PC-3 (cell line): ENCODE measurements at places on chromosomes 3 and 15. TPM values are rescaled to one million over a fixed set of nuclear protein-coding genes. Genes with fewer than 3 reads are reported as not detected.
A peak's percentile ranks its signal among the peaks of the same experiment; 100 is the strongest.

Gene DNAJA4
- total RNA-seq = 1.3 and 5.4 TPM in 2 replicates

Gene VGLL3
- total RNA-seq = 1.3 and 1.8 TPM in 2 replicates

Gene GOLGA8J
- total RNA-seq = not detected in 2 replicates

Gene PCLAF
- total RNA-seq = 34.7 and 52.4 TPM in 2 replicates

Gene MFN1
- total RNA-seq = 41.2 and 42.8 TPM in 2 replicates

Gene FANCD2OS
- total RNA-seq = not detected in 2 replicates

Gene FAN1
- 16.2 and 16.4 TPM in 2 replicates for total RNA-seq

Gene LYZL4
- total RNA-seq = not detected in 2 replicates

Gene RAB8B
- total RNA-seq = 6.2 and 8.5 TPM in 2 replicates

- no peak overlapping the region for H3K4me3 ChIP-seq
- H3K27ac ChIP-seq = no peak overlapping the region
- peaks cover 56% of the 10 kb centered on the region for H3K27me3 ChIP-seq
- H3K4me1 ChIP-seq = no peaks in the 10 kb centered on the region
Measured at GRCh38 chr3:102682741-102683140, 247.9 kb downstream of the ZPLD1 start.

DNA sequence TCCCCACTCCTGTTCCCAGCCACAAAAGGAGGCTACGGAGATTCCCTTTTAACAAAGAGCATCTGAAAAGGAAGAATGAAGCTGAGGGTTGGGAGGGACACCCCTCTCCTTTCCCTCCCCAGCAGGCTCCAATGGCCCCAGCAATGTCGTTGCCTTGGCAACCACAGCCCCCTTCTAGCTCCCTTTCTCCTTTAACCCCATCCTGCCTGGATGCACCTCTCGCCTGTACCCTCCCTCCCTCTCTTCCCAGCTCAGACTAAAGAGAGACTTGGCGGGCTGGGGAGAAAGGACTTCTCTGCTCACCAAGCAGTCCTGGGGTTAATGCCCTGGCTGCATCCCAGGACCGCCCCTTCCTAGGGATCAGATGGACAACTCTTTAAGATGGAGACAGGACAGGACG, 7.1 kb upstream of the RPL29 start:
- H3K36me3 ChIP-seq = no peaks in the 10 kb centered on the region
- no peaks in the 10 kb centered on the region for H3K27me3 ChIP-seq
- peaks cover 5% of the 10 kb centered on the region for H3K4me1 ChIP-seq
- DNase-seq = no peak

GRCh38 chr3:45259133-45259532, 33.0 kb upstream of the TMEM158 start:
- no peaks in the 10 kb centered on the region; the same call in 1 of the 2 replicates for H3K27me3 ChIP-seq
- no peak for DNase-seq
- no peaks in the 10 kb centered on the region for H3K4me1 ChIP-seq
- no peaks in the 10 kb centered on the region for H3K36me3 ChIP-seq

DNA sequence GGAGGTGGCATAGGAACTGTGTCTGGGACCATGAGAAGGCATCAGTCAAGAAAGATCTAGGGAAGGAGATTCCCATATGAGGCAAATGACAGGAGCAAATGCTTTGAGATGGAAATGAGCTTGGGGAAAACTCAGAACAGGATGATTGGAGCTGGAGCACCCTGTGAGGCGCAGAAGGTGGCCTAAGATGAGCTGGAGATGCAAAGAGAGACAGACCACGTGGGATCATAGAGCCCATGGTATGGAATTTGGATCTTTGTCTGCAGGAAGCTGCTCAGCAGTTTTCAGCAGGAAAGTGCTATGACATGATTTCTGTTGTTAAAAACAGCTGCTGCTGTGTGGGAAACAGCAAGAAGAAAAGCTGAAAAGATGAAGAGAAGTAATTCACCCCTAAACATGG, 310.6 kb downstream of the MAGI1 start:
- no peak overlapping the region for H3K27ac ChIP-seq
- no peaks in the 10 kb centered on the region for H3K4me1 ChIP-seq
- no peak for DNase-seq
- no peaks in the 10 kb centered on the region for H3K27me3 ChIP-seq
- no peaks in the 10 kb centered on the region for H3K36me3 ChIP-seq

DNA sequence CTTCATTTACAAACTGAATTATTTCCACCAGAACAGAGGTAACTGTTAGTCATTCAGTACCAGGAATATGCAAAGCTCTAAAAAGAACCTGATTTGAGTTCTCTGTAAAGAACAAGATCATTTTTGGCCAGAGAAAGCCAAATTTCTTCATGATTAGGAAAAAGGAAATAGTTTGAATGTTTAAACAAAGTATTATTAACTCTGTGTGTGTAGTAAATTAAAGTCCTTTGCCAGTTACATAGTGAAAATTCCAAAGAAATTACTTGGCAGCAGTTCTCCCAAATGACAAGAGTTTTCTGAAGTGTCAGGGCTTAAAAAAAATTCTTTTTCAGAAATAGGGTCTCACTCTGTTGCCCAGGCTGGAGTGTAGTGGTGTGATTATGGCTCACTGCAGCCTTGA, 24.5 kb downstream of the QTRT2 start:
- H3K27me3 ChIP-seq = no peaks in the 10 kb centered on the region
- H3K27ac ChIP-seq = no peak overlapping the region
- peaks cover 78% of the 10 kb centered on the region for H3K36me3 ChIP-seq
- no peaks in the 10 kb centered on the region for H3K4me1 ChIP-seq
- no peak for DNase-seq

- H3K27ac ChIP-seq = no peak overlapping the region
- DNase-seq = no peak
- H3K4me3 ChIP-seq = no peak overlapping the region
- peaks cover 18% of the 10 kb centered on the region; the same call in 1 of the 2 replicates for H3K27me3 ChIP-seq
Measured at GRCh38 chr15:60626051-60626450, 147.1 kb upstream of the ICE2 start.

GRCh38 chr3:10651506-10651905, 146.1 kb upstream of the ATP2B2 start:
- no peak overlapping the region for H3K4me3 ChIP-seq
- no peak overlapping the region for H3K27ac ChIP-seq
- H3K36me3 ChIP-seq = no peaks in the 10 kb centered on the region
- DNase-seq = no peak
- no peaks in the 10 kb centered on the region for H3K4me1 ChIP-seq

- H3K4me3 ChIP-seq = no peak overlapping the region
- no peaks in the 10 kb centered on the region for H3K27me3 ChIP-seq
- no peaks in the 10 kb centered on the region for H3K36me3 ChIP-seq
- H3K27ac ChIP-seq = no peak overlapping the region
Measured at GRCh38 chr3:14279626-14280061, 101.0 kb downstream of the LSM3 start.

DNA sequence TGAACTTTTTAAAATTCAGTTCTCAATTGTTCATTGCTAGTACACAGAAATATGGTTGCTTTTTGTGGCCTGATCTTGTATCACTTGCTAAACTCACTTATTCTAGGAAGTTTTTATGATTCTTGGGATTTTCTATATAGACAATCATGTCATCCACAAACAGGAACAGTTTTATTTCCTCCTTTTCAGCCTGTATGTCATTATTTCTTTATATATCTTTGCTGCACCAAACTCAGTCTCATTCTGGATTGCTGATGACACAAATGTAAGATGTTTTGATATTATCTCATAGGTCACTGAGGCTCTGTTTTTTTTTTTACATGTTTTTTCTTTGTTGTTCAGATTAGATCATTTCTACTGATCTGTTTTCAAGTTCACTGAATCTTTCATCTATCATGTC, 71.7 kb downstream of the TTBK2 start:
- H3K36me3 ChIP-seq = 0 out of 2 replicates have a peak, but pooled peaks cover 2% of the 10 kb centered on the region
- no peaks in the 10 kb centered on the region for H3K27me3 ChIP-seq
- no peak for DNase-seq
- H3K4me3 ChIP-seq = no peak overlapping the region
- H3K27ac ChIP-seq = no peak overlapping the region

GRCh38 chr3:119580067-119580760, 922 bp downstream of the ADPRH start:
- no peak for DNase-seq
- peak overlapping the region; percentile 70 for H3K4me3 ChIP-seq
- no peaks in the 10 kb centered on the region for H3K36me3 ChIP-seq
- peaks cover 15% of the 10 kb centered on the region for H3K4me1 ChIP-seq

- H3K4me1 ChIP-seq = peaks cover 87% of the 10 kb centered on the region
- no peak overlapping the region for H3K4me3 ChIP-seq
- no peaks in the 10 kb centered on the region for H3K36me3 ChIP-seq
- peak overlapping the region; percentile 99 for H3K27ac ChIP-seq
- DNase-seq = peak; percentile 65
Measured at GRCh38 chr3:50161320-50161719, 6.2 kb downstream of the SEMA3F start.

DNA sequence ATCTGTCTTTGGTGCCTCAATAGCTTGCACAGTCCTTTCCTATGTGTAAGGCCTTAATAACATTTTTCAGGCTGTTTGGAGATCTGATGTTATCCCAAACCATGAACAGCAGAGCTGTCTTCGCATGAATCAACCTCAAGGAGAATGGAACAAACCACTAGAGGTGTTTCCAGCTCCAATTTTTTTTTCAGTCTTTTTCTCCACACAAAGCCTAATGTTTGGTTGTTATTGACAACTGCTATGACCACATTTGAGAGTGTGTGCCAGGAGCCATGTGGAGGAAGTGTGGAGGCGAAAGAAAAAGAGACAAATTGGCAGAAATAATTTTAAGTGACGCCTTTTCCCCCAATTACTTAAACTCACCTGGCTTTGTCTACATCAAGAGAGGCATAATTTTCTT, 38.7 kb downstream of the RTP4 start:
- H3K27me3 ChIP-seq = peaks cover 8% of the 10 kb centered on the region
- no peak overlapping the region for H3K4me3 ChIP-seq
- H3K36me3 ChIP-seq = no peaks in the 10 kb centered on the region
- H3K4me1 ChIP-seq = peaks cover 20% of the 10 kb centered on the region
- no peak for DNase-seq

DNA sequence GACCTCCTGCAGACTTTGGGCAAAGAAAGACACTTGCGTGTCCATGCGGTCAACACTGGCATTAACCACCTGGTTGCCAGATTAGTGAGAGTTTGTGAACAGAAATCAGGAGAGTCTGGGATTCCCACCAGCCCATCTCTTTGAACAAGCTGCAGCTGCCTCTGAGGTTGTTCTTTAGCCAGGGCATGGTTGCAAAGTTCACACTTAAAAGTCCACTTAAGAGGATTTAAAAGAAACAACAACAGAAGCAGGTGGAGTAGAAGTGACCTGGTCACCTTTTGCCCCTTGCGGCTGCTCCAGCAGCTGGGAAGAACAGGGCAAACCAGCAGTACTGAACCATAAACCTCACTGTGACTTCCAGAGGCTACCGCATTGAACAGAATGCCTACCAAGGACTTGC, 97.3 kb downstream of the FOXB1 start:
- no peaks in the 10 kb centered on the region for H3K27me3 ChIP-seq
- no peaks in the 10 kb centered on the region for H3K36me3 ChIP-seq
- no peak overlapping the region for H3K4me3 ChIP-seq
- no peak for DNase-seq
- H3K4me1 ChIP-seq = peaks cover 16% of the 10 kb centered on the region

GRCh38 chr3:126924458-126924857, 58.5 kb upstream of the PLXNA1 start:
- H3K27me3 ChIP-seq = no peaks in the 10 kb centered on the region
- peaks cover 34% of the 10 kb centered on the region for H3K4me1 ChIP-seq
- H3K4me3 ChIP-seq = no peak overlapping the region
- H3K27ac ChIP-seq = no peak overlapping the region

DNA sequence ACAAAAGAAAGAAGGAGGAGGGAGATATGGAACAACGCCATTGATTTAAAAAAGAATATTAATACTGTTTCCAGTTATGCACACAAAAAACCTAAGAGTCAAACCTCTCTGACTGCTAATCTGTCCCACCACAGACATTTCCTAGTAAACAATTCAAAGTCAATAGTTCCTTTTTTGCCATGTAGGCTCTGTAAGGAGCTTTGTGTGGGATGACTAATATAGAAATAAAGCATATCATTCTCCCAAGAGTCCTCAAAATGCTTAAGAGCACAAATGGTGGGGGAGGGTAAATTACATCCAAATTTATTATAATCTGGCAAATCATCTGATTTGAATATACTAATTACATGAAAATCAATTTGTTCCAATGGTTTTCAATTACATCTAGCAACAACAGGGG, 155.9 kb upstream of the CNTN4 start:
- H3K27me3 ChIP-seq = no peaks in the 10 kb centered on the region
- H3K4me1 ChIP-seq = no peaks in the 10 kb centered on the region
- no peaks in the 10 kb centered on the region for H3K36me3 ChIP-seq
- no peak for DNase-seq

DNA sequence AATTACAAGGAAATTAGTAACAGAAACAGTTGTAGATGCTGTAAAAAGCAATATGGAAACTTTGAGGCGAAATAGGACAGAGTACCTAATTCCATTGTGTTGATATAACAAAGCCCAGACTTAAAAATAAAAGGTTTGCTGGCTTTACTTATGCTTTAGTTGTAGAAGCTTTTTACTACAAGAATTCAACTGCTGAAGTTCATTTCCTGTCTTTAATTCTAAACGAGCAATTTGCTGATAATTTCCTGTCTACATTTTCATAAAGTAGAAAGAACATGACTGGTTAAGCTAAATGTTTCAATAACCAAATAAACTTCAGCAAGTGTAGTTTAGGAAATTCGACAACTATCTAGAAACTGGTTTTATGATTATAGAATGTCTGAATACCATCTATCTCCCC, 423.8 kb downstream of the MECOM start:
- H3K36me3 ChIP-seq = no peaks in the 10 kb centered on the region
- no peaks in the 10 kb centered on the region for H3K4me1 ChIP-seq
- H3K27me3 ChIP-seq = no peaks in the 10 kb centered on the region
- H3K4me3 ChIP-seq = no peak overlapping the region
- no peak for DNase-seq

DNA sequence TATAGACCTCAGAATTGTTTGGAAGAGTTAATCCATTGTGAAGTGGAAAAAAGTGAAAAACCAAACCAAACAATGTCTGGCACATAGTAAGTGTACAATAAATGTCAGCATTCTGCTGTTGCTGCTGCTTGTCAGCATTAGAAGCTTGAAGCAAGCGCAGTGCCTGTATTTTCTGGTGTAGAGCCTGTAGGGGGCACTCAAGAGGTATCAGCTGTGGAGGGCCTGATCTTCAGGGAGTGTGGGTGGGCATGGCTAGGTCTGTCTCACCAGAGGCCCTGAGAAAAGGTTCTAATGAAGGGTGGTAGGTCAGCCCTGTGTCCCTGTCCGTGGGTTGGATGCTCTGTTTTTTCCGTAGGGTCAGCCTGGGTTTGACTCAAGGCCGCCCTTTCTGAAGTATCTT, 3.6 kb downstream of the ADAMTSL3 start:
- H3K27me3 ChIP-seq = no peaks in the 10 kb centered on the region
- DNase-seq = peak; percentile 35
- H3K36me3 ChIP-seq = peaks cover 6% of the 10 kb centered on the region
